Cardiac septum (tissue), 1 donor: ENCODE measurements at places on chromosomes 1 and 21. TPM values are rescaled to one million over a fixed set of nuclear protein-coding genes. Genes with fewer than 3 reads are reported as not detected.

- DNase-seq = no peak
Measured at GRCh38 chr1:11142618-11143391, 43.1 kb upstream of the EXOSC10 start.

DNA sequence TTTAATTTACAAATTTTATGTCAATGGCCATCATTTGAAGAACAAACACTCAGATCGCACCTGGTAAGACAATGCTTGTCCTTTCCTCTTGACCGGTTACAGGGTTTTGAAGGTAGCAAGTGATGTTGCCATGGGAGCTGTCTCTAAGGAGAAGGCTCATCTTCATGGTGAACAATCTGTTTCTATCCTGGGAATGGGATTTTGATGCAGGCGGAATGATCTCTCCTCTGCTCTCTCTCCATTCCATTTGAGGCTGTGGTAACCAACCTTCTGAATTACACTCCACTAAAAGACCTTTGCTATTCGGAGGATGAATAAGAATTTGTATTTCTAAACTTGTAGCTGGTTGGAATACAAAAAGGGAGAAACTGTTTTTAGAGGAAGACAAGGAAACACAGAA is 57.9 kb upstream of the SLC5A9 start:
- DNase-seq = no peak

- DNase-seq = no peak
Measured at GRCh38 chr1:11703357-11704193, 12.1 kb downstream of the DRAXIN start.

DNA sequence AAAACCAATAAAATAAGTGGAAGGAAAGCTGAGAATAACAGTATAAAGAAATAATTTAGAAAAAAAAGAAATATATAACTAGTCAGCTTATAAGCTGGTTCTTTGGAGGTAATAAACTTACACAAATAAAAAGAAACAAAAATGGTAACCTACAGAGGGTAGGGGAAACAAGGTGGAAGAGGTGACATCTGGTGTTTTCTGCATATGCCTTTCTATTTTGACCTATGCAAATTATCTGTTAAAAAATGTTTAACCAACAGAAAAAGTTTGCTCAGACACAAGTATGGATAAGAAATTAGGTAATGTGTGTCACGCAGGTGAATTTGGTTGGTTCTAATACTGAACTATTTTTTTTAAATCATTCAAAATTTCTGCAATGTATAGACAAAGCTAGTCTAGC is 53.6 kb upstream of the DMRTA2 start:
- DNase-seq = no peak

Gene TNFRSF9
- 0.22 TPM for total RNA-seq
